GM10248 (cell line): ENCODE measurements at places on chromosomes 1 and 21.

GRCh38 chr1:58899587-58900271 is 115.9 kb upstream of the JUN start:
- no peak for DNase-seq

- DNase-seq, result no peak
These were observed 9.0 kb downstream of the MGST3 start for GRCh38 chr1:165639821-165640623.

DNA sequence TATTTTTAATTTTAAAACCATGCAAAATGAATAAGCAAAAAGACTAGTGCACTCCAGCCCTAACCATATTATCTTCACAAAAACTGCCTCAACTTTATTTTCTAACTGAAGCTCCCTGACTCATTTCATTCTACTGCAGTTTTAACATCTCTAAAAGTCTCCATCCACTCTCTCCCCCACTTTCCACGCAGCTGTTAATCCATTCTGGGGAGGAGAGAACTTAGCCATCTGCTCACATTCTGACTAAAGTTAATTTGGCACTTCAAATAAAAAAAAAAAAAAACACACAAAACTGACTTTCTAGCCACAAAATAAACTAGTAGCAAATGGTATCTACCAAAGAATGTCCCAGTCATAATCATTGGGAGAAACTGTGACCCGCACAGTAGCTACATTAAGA is 5.4 kb upstream of the MYBPHL start:
- DNase-seq, result no peak

DNA sequence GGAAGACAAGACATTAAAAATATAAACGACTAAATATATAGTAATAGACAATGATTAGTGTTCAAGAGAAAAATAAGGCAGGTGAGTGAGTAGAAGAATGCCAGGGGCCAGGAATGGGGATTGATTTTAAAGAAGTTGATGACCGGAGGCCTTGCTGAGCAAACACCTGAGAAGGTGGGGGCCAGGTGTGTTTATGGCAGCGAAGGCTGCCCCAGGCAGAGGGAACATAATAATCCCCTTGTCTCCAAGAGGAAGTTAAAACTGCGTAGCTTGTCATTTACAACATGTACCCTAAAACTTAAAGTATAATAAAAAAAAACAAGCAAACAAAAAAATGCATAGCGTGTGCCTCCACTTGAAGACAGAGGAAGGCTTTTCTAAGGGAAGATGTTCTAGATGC is 220.3 kb downstream of the URB2 start:
- no peak for DNase-seq

GRCh38 chr1:2534315-2534686 is 4.2 kb upstream of the HES5 start:
- no peak for DNase-seq

DNA sequence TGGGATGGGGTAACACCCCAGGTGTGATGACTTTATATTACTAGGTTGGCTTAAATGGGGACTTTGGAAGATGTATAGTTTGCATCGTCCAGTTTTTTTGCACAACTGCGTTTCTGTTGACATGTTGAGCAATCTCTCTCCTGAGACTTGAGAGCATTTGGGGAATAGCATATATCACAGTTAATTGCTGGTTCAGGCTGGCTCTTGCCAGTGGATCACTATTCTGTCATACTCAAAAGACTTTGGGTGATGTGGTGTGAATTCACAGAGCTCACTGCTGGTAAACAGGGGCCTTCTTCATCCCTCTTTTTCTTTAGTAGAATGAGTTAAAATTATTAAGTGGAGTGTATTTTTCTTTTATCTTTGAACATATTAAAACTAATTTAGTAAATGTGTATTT is 44.3 kb downstream of the LHX9 start:
- DNase-seq, result no peak

GRCh38 chr1:23869051-23869450 is 961 bp upstream of the FUCA1 start:
- DNase-seq, result no peak

- no peak for DNase-seq
These were observed 1.7 kb downstream of the ARID1A start for GRCh38 chr1:26697431-26697977.

GRCh38 chr1:209531006-209531405 is 52.5 kb upstream of the CAMK1G start:
- no peak for DNase-seq

DNA sequence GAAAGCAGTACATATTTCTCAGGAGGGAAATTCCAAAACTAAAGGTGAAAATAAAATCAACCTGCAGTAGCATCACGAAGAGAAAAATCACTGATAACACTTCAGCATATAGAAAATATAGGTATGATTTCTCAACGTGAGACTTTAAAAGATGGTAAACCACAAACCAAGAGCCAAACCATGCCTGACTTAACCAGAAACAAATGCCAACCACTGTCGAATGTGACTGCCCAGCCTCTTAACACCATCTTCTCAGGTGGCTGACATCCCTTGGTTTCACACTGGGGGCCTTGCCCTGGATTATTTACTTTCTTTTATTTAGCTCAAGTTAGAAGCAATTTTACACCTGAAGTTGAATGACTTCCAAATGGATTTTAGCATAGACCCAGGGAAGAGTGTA is 10.1 kb downstream of the HMGCS2 start:
- no peak for DNase-seq

- no peak for DNase-seq
These were observed 553.6 kb downstream of the NUF2 start for GRCh38 chr1:163875200-163875926.

GRCh38 chr1:244112041-244112440 is 61.0 kb downstream of the ZBTB18 start:
- DNase-seq, result no peak

- no peak for DNase-seq
These were observed 40.7 kb upstream of the COL6A2 start for GRCh38 chr21:46057111-46057709.

GRCh38 chr1:25996966-25997827 is 666 bp downstream of the PAFAH2 start:
- peak; percentile 55 for DNase-seq

DNA sequence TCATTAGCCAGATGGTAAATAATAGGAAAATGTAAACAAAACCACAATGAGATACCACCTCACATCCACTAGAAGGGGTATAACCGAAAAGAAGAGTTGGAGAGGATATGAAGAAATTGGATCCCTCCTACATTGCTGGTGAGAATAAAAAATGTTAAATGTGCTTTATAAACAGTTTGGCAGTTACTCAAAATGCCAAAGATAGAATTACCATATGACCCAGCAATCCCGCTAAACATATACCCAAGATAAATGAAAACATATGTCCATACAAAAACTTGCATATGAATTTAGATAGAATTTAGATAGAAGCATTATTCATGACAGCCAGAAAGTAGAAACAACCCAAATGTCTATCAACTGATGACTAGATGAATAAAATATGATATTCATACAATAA is 4.4 kb upstream of the FMO2 start:
- no peak for DNase-seq

- no peak for DNase-seq
These were observed 158.8 kb downstream of the CLIC6 start for GRCh38 chr21:34827445-34828235.

GRCh38 chr1:70536708-70537366 is 125.8 kb downstream of the CTH start:
- DNase-seq, result no peak

- no peak for DNase-seq
These were observed 78.6 kb downstream of the IVNS1ABP start for GRCh38 chr1:185238447-185238846.

DNA sequence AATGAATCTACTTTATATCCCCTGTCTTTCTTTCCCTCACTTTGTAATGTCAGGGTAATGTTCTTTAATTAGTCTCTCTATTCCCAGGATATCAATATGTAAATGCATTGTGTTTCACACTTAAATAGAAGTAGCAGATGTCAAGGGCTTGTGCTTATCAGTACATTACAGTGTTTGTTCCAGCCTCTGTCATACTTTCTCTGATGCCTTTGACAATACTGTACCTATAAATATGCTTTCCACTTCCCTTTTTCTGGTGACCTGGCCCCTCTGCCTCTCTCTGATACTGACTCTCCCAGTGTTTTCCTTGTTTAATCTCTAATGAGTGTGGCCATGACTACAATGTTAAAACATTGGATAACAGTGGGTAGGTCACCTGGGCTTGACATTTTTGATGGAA is 862.0 kb upstream of the NEGR1 start:
- no peak for DNase-seq

- DNase-seq, result no peak
These were observed 12.4 kb upstream of the THRAP3 start for GRCh38 chr1:36211841-36212240.

DNA sequence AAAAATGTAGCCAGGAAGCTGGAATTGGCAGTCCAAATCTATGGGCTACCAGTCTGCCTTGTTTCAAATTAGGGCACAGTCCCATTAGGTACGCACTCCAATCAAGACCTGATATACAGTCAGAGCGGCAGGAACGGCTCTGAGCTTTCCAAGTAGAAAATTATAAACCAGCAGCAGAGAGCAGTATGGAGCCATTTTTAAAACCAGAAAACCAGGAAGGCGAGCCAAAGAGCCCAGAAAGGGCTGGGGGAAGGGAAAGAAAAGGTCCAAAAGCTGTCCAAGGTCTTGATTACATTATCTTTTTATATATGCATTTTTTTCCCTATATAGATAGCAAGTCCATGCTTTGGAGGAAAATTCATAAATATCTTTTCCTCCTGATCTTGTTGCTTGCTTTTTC is 719.0 kb downstream of the RWDD3 start:
- no peak for DNase-seq

DNA sequence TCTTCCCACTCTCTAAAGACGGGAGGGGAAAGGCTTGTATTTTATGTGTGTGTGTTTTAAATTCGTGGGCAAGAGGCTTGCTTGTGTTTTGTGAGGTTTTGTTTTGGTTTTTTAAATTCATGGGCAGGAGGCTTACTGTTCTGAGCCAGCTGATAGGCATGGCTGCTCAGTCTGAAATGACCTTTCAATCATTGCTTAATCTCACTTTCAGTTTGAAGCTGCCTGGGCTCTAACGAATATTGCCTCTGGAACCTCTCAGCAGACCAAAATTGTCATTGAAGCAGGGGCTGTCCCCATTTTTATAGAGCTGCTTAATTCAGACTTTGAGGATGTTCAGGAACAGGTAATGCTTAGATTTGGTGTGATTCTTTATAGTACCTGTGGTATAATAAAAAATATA is 20.3 kb upstream of the TXLNA start:
- DNase-seq, result peak; percentile 61

DNA sequence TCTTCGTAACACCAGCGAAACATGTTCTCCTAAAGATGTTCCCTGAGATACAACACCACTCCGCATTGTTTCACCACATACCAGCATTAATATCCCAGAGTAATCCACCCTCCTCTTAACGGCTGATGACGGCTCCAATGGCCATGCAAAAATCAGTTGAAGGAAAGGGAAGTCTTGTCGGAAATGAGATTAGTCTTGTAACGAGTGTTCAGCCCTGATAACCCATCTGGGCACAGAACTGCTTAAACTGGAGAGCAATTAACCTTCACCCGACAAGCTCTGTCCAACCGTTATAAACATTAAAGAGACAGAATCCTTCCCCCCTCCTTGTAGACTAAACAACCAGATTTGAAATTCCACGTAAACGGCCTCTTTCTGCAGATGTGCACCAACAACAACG is 21.9 kb downstream of the ERG start:
- DNase-seq, result no peak

DNA sequence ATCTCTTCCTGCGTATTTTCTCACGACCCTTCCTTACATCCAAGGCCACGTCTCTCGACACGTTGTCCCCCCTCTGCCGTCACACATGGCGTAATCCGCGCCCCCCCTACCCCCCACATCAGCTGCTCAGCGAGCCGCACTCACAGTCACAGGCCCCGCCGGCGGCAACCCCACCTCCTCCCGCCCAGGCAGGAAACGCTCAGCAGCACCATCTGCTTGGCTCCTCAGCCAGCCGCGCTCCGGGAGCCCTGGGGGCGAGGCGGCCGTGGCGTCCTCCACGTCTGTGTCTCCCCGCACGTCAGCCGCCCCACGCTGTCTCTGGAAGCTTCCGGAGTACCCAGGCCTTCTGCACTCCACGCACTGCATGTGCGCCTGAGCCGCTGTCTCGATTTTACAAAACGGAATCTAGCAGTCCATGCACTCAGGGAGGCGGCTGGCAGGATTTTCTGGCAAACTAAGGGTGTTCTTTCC is 64.6 kb downstream of the SIK1 start:
- DNase-seq, result peak; percentile 75

- no peak for DNase-seq
These were observed 5.8 kb upstream of the LCE6A start for GRCh38 chr1:152836870-152837269.

DNA sequence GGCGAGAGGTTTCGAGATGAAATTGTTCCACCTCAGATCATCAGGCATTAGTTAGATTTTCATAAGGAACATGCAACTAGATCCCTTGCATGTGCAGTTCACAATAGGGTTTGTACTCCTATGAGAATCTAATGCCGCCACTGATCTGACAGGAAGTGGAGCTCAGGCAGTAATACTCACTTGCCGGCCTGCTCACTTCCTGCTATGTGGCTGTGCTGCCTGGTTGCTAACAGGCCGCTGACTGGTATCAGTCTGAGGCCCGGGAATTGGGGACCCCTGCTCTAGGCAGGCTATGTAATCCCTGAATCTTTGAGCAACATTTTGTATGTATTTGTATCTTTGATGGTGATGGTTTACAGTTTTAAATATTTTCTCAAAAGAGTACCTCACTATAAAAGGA is 32.5 kb downstream of the XKR8 start:
- DNase-seq, result no peak

DNA sequence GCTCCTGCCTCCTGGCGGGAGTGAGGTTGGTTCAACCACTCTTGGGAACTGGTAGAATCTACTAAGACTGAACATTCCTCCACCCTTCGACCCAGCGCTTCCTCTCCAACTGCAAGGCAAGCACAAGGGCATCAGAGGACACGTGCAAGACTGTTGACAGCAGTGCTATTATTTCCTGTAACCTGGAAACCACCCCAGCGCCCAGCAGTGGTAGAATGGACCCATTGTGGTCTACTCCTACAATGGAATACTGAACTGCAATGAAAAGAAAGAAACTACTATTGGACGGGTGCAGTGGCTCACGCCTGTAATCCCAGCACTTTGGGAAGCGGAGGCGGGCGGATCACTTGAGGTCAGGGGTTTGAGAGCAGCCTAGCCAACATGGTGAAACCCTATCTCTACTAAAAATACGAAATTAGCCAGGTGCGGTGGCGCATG is 33.0 kb upstream of the TARDBP start:
- DNase-seq, result no peak
